ENCODE measurements at places on chromosomes 4 and X.
A peak's percentile ranks its signal among the peaks of the same experiment; 100 is the strongest.

- DNase-seq: no peak
Observed at GRCh38 chrX:133979641-133980230, 5.7 kb downstream of the GPC3 start.

GRCh38 chrX:15277604-15278003, 7.7 kb upstream of the ASB9 start:
- no peak for DNase-seq

DNA sequence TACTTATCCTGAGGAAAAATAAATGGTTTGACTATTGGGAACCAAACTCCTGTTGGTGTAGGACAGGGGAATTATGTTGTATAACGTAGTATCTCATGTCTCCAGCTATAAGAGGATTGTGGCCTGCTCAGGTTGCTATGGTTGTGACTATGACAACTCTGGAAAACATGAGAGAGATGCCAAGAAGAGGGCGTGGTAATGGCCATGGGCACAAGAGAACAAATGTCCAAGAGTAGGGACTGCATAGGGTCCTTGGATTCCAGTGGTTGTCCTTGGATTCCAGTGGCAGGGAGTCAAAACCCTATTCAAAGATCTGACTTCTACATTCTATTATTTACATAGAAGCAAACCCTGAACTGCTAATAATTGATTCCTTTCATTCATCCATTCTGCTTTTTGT, 6.8 kb upstream of the MOB1B start:
- no peak for DNase-seq

- DNase-seq: no peak
Observed at GRCh38 chr4:14856934-14857235, 145.4 kb upstream of the CPEB2 start.

GRCh38 chr4:109826719-109827118, 1.1 kb upstream of the RRH start:
- DNase-seq: no peak

GRCh38 chr4:60216752-60217151, 983.4 kb upstream of the ADGRL3 start:
- no peak for DNase-seq

- no peak for DNase-seq
Observed at GRCh38 chr4:154528869-154529268, 21.3 kb downstream of the PLRG1 start.

GRCh38 chrX:68462197-68462596, 28.9 kb upstream of the OPHN1 start:
- DNase-seq: no peak

DNA sequence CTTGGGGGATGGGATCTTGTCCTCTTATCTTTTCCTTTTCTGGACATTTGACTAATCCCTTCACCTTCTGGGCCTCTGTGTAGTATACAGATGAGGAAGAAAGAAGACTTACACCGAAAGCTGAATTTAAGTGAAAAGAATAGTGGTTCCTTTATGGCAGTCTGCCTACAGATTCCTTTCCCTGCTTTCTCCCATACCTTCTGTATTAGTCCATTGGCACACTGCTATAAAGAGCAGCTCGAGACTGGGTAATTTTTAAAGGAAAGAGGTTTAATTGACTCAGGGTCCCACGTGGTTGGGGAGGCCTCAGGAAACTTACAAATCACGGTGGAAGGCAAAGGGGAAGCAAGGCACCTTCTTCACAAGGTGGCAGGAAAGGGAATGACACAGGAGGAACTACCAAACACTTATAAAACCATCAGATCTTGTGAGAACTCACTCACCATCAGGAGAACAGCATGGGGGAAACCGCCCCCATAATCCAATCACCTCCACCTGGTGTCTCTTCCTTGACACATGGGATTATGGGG, 34.0 kb upstream of the CD38 start:
- DNase-seq: no peak

- peak; percentile 8 for DNase-seq
Observed at GRCh38 chr4:102500352-102500695, 835 bp upstream of the NFKB1 start.

DNA sequence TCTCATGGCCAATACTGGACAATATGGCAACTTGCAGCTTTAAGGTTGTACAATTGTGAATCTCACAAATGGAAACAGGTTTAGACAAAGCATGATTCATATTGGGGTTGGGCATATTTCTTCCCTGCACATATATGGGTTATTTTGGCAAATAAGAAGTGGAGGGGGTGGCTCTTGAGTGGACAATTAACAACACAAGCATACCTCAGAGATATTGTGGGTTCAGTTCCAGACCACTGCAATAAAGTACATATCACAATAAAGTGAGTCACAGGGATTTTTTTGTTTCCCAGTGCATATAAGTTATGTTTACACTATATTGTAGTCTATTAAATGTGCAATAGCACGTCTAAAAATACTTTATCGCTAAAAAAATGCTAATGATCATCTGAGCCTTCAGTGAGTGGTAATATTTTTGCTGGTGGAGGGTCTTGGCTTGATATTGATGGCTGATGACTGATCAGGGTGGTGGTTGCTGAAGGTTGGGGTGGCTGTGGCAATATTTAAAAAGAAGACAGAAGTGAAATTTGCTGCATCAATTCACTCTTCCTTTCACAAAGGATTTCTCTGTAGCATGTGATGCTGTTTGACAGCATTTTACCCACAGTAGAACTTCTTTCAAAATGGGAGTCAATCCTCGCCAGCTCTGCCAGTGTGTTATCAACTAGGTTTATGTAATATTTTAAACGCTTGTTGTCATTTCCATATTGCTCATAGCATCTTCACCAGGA, 50.5 kb upstream of the OGT start:
- DNase-seq: no peak

DNA sequence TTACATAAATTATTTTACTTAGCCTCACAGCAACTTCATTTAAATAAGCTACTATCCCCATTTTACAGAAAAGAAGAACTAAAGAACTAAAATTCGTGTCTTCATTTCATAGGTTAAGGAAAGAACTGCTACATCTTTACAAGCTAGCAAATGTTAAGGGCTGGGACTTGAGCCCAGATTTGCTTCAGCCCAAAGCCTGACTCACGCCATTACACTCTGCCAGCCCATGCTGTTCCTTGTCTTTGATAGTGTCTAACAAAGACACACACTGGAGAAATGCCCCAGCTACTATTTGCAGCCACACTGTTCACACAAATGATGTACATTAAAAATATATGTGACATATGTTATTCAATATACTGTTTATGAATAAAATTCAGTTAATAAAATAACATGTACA, 29.0 kb upstream of the ERVMER34-1 start:
- no peak for DNase-seq

- no peak for DNase-seq
Observed at GRCh38 chrX:75229774-75230173, 44.1 kb upstream of the UPRT start.

GRCh38 chr4:148442832-148443511, 758 bp upstream of the NR3C2 start:
- DNase-seq: no peak

DNA sequence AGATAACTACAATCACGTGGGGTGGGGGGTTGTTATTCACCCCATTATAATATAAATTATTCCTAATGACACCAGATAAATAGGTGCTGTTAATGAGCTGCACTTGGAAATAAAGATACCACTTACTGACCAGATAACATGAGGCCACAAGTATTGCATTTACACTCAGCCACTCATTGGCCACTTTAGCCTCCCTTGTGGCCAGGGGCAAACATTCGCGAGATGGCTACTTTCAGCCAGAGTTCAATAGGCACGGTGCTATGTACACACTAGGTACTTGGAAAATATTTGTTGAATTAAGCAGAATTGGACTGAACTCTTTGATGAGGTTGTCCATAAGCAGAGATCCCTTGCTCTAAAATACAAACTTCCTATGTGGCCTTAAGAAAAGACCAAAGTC, 713.7 kb upstream of the TENM3 start:
- DNase-seq: no peak

- DNase-seq: no peak
Observed at GRCh38 chrX:154142386-154142785, 1.7 kb upstream of the OPN1LW start.

DNA sequence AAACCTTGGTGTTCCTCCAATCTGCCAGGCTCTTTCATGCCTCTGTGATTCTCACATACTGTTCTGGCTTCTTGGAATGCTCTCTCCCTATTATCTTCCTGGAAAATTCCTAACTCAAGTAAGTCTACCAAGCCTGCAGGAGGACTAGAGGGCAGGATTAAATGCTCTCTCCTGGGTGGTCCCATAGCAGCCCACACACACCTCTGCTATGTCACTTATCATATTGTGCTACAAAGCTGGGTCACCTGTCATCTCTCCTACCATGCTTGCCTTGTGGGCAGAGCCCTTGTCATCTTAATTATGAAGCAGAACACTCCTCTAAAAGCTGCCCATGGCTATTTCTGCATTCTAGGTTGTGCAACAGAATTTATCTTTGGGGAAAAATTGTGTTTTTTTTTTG, 344.5 kb upstream of the NOCT start:
- no peak for DNase-seq

DNA sequence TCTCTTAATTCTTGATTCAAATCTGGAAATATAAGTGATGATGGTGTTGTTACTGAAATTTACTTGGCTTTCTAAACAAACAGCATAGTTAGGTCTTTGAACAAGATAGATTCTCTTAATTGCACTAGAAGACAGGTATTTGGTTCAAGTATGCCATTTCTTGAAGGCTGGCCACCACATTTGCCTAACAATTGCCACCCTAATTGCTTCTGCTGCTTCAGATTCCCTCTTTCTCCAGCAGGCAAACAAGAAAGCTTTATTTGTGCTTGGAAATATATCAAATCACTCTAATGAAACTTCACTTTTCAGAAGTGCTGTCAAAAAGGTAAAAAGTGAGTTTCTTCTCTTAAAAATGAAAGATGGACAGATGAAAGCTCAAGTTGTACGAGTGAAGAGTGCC, 418.6 kb downstream of the INPP4B start:
- no peak for DNase-seq

DNA sequence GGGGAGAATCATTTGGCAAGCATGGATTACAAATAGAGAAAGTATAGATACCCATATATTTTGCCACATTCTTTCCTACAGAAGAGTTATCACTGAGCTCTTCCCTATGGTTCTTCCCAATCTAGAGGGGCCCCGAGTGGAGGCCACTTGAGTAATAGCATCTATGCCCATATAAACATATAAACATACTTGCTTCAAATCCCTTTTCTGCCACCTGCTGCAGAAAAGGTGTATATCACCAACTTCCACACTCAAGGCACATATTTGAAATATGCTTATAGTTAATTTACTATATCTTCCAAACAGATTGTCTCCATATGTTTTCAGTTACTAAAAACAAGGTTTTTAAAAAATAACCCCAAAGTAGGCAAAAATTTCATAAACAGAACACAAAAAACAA, 642.8 kb upstream of the DIPK2B start:
- DNase-seq: no peak

GRCh38 chr4:147182041-147182440, 236.4 kb upstream of the TTC29 start:
- no peak for DNase-seq

DNA sequence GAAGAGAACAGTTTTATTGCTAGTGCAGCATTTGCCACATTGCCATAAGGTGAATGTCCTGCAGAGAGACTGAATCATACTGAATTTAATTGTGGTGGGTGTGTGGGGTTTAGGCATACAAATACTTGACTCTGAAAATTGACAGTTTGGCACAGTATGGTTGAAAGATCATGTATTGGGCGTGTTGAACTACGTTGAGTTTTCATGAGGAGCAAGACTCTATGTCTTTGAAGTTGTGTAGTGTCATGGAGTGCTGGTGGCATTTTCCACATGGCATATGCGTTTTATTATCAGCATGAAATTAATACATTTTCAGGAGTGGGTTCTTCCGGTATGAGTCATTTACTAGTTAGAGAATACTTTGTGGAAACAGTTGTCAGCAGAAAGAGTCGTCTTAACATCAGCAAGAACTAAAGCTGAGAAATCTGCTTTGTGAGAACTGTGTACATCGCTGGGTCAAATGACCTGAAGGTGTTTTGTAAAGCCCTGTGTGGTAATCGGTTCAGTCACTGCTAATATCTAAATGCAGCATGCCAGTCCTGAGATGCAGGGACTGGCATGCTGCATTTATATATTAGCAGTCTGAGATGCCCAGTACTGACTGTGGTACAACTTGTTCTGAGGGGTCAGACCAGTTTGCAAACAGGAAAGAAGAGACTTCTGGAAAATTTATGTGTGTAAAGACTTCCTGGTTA, 50.3 kb downstream of the ARHGAP10 start:
- DNase-seq: no peak

DNA sequence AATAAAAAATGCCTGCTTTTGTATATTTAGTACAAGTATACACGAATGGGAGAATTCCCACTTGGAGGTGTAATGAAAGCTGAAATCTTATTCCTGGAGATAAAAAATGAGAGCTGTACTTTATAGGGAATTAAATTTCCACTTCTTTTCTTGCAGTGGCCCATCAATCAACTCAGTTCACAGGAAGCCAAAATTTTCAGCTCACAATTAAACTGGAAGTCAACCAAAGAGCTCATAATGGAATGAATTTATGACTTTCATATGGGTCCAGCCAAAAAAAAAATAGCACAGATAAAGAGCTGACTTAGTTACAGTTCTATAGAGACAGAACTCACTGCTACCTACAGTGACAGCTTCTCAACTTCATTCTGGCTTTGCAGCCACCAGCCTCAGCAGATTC, 115.2 kb upstream of the TBC1D9 start:
- no peak for DNase-seq

DNA sequence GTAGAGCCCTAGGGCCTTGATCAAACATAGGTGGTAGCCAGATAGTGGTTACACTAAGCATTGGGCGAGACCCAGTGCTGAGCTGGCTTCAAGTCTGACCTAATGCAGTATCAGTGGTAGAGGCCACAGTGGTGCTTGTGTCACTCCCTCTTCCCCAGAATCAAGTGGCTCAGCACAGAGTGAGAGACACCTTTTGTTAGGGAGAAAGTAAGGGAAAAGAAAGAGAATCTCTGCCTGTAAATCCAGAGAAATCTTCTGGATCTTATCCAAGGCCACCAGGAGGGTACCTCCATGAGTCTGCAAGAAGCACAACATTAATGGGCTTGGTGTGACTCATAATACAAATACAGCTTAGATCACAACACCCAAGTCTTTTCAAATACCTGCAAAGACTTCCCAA, 117.7 kb upstream of the SLC6A14 start:
- DNase-seq: no peak

DNA sequence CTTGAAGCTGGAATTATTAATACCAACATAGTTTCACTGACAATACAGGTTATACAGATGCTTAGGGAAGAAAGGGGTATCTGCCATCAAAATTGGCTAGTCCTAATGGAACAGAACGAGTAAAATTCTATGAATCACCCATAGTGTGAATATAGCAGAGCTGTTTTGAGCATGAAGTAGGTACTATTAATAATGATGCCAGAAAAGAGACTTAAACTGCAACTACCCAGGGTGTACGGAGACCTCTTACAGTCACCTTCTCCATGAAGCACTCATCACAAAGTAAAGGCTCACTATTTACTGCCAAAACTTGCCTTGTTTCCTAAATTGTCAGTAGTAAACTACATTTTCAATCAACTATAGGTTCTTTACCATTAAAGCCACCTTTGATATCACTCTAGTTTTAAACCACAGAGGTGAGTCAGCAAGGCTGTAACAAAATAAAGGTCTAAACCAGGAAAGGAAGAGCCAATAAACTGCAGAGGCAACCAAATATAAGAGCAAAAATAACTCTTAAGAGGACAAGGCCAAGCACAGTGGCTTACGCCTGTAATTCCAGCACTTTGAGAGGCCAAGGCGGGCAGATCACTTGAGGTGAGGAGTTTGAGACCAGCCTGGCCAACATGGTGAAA, 114.4 kb downstream of the FRYL start:
- no peak for DNase-seq

All from stimulated activated CD4-positive, alpha-beta T cell treated with anti-CD3 and anti-CD28 coated beads, Interleukin-4, amount 100 ng/mL, for 4 hours (primary cell).